ENCODE measurements at places on chromosomes 3 and 15.

DNA sequence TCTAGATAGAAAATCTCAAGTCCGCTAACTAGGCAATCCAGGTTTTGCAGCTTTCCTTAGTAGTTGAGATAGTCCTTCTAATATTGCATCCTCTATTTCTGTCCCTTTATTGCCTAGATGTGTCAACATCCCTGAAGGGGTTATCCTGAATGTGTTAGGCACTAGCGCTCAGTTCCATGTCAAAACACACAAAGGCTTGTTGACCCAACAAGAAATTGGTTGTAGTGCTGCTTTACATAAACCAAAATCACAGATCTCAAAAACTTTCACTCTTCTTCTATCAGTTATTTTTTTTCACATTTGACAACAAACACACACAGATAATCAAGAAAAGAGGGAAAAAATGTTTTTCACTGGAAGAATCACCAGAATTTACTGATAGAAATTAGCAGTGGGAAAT lies 51.4 kb upstream of the SOX2 start:
- no peak for DNase-seq

DNA sequence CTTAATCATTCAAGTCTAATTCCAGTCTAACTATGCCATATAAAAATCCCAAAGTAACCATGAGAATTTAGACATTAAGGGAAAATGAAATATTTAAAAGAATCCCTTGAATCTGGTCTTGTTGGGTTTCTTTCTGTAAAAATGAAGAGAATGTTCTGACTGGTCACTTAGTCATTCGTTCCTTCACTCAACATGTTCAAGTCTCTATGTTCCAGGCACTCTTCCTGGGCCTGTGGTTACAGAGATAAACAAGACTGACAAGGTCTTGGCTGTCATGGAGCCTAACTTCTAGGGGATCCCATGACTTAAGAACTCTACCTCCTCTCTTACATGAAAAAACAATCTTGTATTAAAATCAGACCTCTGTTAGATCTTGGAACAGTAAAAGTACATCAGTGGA lies 638.6 kb upstream of the TBL1XR1 start:
- DNase-seq: no peak

- no peak for DNase-seq
Observed at GRCh38 chr3:164848923-164849322, 229.4 kb downstream of the SI start.

- no peak for DNase-seq
Observed at GRCh38 chr15:60369696-60370095, 28.1 kb downstream of the ANXA2 start.

- no peak for DNase-seq
Observed at GRCh38 chr3:64099316-64099715, 76.0 kb upstream of the PSMD6 start.

- no peak for DNase-seq
Observed at GRCh38 chr15:63553388-63553791, 43.8 kb upstream of the FBXL22 start.

DNA sequence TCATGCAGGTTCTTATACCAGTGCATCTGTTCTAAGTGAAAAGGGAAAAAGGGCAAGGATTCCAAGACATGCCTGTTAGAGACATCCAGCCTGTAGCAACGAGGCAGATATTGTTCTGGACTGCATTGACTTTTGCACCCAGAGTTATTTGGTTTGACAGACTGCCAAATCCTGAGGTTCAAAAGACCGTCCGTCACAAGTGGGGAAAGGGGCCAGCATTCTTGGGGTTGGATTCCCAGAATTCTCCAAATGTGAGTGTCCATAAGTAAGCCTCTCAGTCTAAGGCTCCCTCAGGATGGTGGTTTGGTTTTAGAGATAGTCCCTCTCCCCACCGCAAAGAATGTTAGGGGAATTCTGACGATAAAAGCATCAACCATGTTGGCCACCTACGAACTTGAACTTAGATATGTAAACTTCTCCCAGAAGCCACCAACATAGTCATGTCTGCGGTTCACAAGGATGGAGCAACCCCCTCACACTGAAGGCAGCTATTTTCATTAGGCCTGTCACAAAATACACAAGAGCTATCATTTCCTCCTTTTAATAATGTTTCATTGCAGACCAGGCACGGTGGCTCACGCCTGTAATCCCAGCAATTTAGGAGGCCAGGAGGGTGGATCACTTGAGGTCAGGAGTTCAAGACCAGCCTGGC lies 13.6 kb upstream of the LACTB start:
- DNase-seq: no peak

- no peak for DNase-seq
Observed at GRCh38 chr3:64693031-64693430, 5.2 kb upstream of the ADAMTS9 start.

DNA sequence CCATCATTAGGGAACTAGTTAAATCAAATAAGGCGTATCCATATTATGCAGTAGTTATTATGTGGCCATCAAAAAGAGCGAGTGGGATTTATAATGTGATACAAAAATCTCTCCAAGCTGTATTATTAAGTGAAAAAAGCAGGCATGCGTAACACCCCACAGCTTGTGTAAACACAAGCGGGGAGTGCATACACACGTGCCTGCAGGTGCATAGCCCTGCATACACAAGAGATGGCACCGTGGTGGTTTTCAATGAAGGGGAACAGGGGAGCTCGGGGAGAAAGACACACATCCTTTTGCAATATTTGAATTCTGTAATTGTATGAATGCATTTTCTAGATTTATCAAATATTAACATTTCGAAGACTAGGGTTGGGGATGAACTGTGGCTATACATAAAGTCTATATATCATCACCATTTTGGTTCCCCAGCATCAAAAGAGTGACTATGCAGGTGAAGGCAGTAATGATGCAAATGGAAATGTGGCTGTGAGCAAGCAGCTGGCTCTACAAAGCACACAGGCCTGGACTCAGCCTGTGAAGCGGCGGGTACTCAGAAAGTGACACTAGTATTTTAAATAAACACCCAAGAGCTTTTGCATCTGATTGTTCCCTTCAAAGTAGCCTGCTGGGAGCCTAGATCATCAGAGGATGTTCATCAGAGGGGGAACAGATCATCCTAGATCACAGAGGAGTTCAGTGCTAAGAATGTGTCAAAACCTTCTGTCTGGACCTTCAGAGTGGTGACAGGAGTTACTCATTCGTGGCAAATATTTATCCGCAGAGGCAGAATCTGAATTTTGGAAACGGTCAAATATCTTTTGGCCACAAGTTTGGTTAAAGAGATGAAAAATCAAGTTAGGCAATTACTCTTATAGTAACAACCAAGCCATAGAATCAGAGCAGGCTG lies 9.4 kb upstream of the KIF7 start:
- no peak for DNase-seq

- DNase-seq: no peak
Observed at GRCh38 chr3:8460815-8461456, 40.7 kb upstream of the LMCD1 start.

GRCh38 chr3:18712713-18713576 lies 287.8 kb upstream of the SATB1 start:
- no peak for DNase-seq

GRCh38 chr3:11510356-11510755 lies 133.4 kb downstream of the VGLL4 start:
- no peak for DNase-seq

- no peak for DNase-seq
Observed at GRCh38 chr15:33296050-33296449, 14.7 kb upstream of the RYR3 start.

DNA sequence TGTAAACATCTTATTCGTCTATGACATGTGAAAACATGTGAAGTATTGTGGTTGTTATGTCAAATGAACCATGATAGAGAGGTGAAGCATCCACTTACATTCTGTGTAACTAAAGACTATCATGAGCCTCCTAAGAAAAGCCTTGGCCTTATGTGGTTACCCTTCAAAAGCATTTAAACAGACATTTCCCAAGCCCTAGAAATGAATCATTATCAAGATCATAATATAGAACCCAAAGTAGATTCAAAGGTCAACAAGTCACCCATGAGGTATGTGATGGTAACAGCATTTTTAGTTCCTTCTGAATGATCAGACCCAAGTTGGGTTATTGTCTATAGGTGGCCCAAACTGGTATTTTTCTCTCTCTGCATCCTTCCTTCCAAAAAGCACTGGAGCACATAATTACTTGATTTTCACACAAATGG lies 408.0 kb downstream of the TBL1XR1 start:
- no peak for DNase-seq

DNA sequence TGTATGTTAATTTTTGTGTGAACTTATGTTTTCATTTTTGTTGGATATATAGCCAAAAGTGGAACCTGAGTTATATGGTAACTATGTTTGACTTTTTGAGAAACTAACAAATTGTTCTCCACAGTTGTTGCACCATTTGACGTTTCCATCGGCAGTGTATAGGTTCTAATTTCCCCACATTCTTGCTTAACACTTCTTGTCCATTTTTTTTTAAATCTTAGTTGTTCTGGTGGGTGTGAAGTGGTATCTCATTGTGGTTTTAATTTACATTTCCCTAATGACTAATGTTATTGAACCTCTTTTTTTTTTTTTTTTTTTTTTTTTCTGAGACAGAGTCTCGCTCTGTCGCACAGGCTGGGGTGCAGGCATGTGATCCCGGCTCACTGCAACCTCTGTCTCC lies 8.0 kb downstream of the NISCH start:
- no peak for DNase-seq

DNA sequence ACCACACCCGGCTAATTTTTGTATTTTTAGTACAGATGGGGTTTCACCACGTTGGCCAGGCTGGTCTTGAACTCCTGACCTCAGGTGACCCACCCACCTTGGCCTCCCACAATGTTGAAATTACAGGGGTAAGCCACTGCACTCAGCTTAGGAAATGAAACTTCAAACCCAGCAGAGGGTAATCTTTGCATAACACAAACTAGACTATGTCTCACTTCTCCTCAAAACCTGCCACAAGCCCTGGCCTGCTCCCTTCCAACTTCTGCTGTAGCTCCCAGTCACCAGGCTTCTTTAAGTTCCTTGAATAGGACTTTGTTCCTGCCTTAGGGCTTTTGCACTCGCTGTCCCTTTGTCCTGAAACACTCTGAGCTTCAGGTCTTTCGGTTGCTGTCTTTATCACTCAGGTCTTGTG lies 39.2 kb upstream of the SEMA4B start:
- no peak for DNase-seq

DNA sequence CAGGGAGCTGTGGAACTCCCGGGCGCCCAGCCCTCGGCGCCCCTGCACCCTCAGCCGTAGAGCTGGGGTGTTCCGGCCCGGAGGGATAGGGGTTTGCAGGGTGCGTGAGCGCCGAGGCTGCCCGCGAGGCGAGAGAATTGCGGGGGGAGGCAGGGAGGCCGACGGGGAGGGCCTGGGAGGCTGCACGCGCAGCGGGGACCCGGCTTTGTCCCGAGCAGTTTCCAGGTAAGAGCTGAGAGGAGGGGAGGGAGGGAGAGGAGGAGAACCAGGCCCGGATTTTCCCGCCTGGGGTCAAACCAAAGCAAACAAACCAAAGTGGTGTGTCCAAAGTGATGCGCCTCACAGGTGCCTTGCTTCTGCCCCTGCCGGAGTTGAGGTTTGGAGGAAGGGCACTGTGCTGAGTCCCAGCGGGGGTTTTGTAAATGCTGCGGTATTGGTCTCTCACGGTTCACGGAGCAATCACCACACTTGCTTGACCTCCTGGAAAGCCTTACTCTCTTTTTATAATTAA lies 146.4 kb downstream of the TJP1 start:
- DNase-seq: no peak

GRCh38 chr3:83567935-83568334 lies 1390.9 kb upstream of the CADM2 start:
- DNase-seq: no peak

GRCh38 chr15:47732248-47732647 lies 14.9 kb downstream of the SEMA6D start:
- no peak for DNase-seq

GRCh38 chr15:65245096-65245856 lies 34.0 kb upstream of the CILP start:
- DNase-seq: no peak

- DNase-seq: no peak
Observed at GRCh38 chr15:92614791-92615785, 40.5 kb downstream of the FAM174B start.

DNA sequence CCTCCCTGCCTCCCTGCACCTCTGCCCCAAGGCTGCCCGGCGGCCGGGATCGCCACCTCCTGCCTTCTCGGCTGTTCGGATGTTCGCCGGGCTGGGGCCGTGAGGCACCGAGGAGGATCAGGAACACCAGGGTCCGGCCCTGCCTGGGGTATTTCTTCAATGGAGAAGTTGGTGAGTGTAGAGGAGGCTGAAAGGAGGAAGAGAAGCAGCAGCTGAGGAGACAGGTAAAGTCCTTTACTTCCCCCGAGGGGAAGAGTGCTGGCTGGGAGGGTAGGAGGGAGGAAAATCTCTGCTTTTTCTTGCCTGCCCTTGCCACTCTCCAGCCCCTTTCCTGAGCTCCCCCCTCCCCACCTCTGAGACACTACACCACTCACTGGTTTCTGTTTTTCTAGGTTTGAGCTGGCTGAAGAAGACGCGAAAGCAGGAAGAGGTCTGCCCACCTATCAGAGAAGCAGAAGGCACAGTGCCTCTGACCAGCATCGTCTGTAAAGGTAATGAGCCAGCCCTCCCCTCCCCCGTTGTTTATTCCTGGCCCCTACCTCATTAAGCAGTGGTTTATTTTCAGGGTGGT lies 519 bp downstream of the ASB7 start:
- no peak for DNase-seq

- DNase-seq: no peak
Observed at GRCh38 chr15:36465304-36465703, 114.1 kb upstream of the CDIN1 start.

DNA sequence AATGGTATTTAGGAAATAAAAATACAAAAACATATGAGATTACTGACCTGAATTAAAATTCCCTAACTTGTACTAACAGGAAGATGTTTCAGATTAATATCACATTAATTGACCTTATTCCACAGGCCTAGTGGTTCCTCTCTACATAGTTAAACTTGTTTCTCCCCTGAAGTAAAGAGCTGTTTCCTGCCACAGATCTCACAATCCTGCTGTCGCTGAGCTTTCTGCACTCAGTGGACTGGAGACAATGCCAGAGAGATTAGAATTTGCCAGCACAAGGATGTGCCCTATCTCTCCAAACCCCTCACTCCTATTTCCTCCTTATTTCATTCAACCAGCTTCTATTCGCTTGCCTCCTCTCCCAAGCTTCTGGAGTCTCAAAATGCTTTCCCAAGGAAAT lies 130.6 kb downstream of the CTNNB1 start:
- no peak for DNase-seq

GRCh38 chr3:133754455-133754854 lies 8.3 kb downstream of the TF start:
- DNase-seq: no peak

GRCh38 chr15:89165677-89166076 lies 55.7 kb downstream of the RLBP1 start:
- DNase-seq: no peak
